ENCODE measurements at places on chromosomes 4 and X.

DNA sequence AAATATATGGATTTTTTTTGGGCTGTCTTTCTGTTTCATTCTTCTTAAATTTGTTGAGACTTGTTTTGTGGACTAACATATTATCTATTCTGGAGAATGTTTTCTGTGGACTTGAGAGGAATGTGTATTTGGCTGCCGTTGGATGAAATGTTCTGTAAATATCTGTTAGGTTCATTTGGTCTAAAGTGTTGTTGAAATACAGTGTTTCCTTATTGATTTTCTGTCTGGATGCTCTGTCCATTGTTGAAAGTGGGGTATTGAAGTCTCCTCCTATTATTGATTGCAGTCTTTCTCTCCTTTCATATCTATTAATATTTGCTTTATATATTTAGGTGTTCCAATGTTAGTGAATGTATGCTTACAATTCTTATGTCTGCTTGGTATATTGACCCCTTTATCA lies 431.8 kb downstream of the RAPGEF2 start:
- DNase-seq: no peak

GRCh38 chr4:168516841-168517240 lies 20.0 kb downstream of the PALLD start:
- DNase-seq: no peak

GRCh38 chr4:48483006-48483776 lies at the start of gene SLC10A4:
Gene SLC10A4, plus strand, starts transcription at chr4:48483343. Its CDS starts 219 bp downstream, at chr4:48483562.
- no peak for DNase-seq

GRCh38 chr4:145830699-145831098 lies 107.9 kb downstream of the ZNF827 start:
- no peak for DNase-seq

- peak; percentile 41 for DNase-seq
Observed at GRCh38 chr4:140724760-140725159, 31.4 kb downstream of the TBC1D9 start.

DNA sequence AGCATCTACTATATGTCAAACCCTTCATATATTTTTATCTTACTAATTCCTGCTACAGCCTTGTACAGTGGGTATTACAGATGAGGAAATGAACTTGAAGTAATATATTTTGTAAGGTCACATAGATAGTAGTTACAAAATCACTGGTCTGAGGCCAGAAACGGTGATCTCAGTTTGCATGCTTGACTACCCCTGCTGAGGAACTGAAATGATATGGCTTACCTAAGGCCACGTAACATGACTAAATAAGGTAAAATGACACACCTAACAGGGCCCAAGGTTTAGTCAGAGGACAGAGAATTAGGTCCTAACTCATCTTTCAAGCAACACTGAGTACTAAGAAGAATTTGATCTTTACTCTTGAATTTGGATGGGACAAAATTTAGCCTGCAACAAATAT lies 1.5 kb upstream of the COMMD8 start:
- DNase-seq: no peak

DNA sequence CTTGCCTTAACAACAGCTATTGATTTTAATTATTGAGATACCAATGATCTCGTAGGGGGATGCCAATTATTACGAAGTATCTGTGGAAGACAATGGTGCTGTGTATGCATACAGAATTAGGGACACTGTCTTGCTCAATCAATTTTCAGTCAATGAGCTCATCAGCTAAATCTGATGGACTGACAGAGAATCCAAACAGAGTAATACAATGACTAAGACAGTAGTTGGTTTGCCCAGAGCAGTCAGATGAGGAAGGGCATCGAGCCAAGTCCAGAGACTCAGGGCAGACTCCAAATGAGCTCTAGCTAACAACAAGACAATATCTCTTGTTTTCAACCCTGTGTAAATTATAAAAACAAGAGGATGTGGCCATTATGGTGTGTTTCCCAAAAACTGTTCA lies 14.7 kb upstream of the GSX2 start:
- DNase-seq: peak; percentile 84

- no peak for DNase-seq
Observed at GRCh38 chrX:39452401-39452800, 645.4 kb downstream of the BCOR start.

GRCh38 chr4:102143433-102143832 lies 201.8 kb downstream of the SLC39A8 start:
- DNase-seq: peak; percentile 28

GRCh38 chr4:123415977-123416376 lies 19.4 kb downstream of the SPRY1 start:
- peak; percentile 70 for DNase-seq

DNA sequence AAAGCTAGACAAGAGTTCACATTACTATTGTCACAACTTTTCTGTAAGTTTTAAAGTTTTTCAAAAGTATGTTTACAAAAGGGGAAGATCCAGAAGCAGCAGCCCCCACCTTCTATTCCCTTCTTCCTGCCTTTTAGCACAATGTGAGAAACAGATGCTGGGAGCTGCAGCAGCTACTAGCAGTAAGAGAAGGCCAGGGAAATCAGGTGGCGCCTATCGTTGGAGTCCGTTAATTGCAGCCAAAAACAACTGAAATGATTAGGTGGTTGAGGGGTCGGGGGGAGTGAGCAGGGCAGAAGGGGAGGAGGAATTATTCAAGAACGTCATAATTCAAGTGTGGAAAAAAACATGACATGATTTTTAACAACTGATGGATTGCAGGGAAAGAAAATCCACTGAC lies 27.4 kb downstream of the FRYL start:
- peak; percentile 15 for DNase-seq

GRCh38 chr4:142861351-142861750 lies 15.2 kb upstream of the INPP4B start:
- DNase-seq: no peak

- DNase-seq: peak; percentile 59
Observed at GRCh38 chrX:150032742-150033141, 94.5 kb upstream of the EOLA2 start.

DNA sequence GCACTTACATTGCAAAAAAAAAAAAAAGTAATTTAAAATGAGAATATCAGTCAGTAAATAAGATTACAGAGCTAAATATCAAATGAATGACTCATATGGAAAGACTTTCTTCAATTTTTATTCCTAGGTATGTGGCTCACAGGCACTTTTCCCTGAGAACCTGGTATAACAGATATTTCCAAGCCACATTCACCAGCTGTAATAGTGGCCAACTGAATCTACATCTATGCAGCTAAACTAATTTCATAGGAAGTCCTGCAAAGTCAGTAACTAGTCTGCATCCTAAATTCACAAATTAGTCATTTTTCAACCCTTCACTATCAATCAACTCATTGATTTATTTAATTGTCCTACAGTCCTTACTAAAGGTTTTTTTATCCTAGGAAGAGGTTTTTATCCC lies 5.6 kb downstream of the PDE5A start:
- DNase-seq: peak; percentile 6

DNA sequence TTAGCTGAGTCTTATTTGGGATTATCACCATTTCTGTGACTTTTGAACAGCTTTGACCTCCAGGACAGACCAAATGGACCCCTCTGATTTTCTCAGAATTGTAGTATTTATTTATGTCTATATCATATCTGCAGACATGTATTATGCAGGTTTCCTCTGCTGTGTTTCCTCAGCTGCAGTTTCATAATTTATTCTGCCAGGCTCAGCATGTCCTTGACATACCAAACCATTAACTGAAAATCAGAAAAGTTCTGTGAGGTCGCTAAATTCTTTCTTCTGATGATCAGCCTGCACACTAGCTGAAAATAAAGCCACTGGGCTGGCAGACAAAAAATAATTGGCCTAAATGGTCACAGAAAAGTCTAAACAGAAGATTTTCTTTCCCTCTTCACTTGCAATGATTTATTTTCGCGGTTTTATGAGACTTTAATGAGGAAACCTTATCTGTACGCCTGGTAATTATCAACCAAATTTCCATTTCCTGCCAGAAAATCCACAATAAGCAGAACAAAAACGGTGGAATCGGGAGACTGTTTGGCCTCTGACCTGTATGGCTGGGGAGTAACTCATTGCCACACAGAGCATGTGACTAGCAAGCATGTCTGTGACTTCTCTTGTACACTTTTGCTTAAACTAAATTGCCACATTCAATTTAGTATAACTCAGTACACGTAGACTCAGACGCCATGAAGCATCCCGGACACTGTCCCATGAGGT lies 150.9 kb downstream of the ENPP6 start:
- no peak for DNase-seq

Data from cardiac fibroblast (primary cell).